Epithelial cell of proximal tubule (primary cell): ENCODE measurements at places on chromosomes 12 and 14. TPM values are rescaled to one million over a fixed set of nuclear protein-coding genes. Genes with fewer than 3 reads are reported as not detected.

Gene DPY19L2
- total RNA-seq = 5.6 and 6.9 TPM in 2 replicates

Gene HVCN1
- total RNA-seq = 1.4 and 2.5 TPM in 2 replicates

Gene PMCH
- total RNA-seq = not detected in 2 replicates

Gene CORO1C
- total RNA-seq = 152 and 157 TPM in 2 replicates

Gene BCL7A
- 12.4 and 15.3 TPM in 2 replicates for total RNA-seq

Gene KRT2
- total RNA-seq = not detected in 2 replicates

Gene PAX9
- 0.12 TPM in 1 of 2 replicates, not detected in the other for total RNA-seq

Gene GPR162
- total RNA-seq = 1.0 and 1.2 TPM in 2 replicates

Gene RASSF9
- 1.8 and 3.8 TPM in 2 replicates for total RNA-seq

GRCh38 chr14:52422650-52423356 is 108.7 kb downstream of the PTGER2 start:
- DNase-seq = no peak

DNA sequence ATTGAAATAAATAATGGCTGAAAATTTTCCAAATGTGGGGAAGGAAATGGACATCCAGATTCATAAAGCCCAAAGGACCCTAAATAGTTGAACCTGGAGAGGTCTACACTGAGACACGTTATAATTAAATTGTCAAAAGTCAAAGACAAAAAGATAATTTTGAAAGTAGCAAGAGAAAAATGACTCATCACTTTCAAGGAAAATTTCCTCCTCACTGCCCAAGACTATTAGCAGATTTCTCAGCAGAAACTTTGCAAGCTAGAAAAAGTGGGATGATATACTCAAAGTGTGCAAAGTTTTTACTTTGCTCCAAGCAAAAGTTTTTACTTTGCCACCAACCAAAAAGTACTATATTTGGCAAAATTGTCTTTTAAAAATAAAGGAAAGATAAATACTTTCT is 15.9 kb upstream of the KRT83 start:
- no peak for DNase-seq

GRCh38 chr12:89525305-89525823 is 483 bp downstream of the POC1B start:
- DNase-seq = no peak

GRCh38 chr12:62684570-62685295 is 218.1 kb downstream of the MON2 start:
- DNase-seq = no peak

GRCh38 chr14:103463149-103463548 is 59.5 kb downstream of the CKB start:
- DNase-seq = no peak

GRCh38 chr12:77685112-77685511 is 145.6 kb upstream of the NAV3 start:
- DNase-seq = peak; percentile 20

DNA sequence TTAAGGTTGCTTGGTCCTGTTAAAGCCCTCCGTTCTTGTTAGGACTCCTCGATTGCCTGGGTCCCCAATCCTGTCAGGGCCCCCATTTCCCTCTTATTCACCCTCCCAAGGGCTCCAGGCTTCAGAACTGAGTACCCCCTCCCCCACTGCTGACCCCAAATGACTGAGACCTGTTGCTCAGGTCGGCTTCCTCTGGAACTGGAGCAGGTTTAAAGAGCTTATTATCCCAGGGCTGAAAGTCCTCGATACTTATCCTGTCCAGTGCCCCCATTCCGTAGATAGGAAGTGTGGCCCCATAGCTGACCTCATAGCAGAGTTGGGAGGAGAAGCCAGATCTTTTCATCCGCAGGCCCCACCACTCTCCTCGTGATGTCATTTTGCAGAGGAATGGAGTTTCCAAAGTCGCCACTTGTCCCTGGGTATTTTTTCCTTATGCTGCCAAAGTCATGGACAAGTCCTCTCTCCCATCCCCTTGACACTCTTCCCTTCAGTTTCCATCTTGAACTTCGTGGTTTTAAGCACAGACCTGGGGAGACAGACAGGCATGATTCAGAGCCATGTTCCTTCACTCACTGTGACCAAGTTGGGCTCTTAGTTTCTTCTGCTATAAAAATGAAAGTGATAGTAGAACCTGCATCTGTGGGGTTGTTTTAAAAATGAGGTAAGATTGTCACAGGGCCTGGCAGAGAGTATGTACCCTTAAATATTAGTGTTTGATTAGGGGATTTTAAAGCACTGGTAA is 1.2 kb downstream of the USP30 start:
- DNase-seq = no peak

GRCh38 chr12:123910761-123911193 is 61.9 kb downstream of the CCDC92 start:
- no peak for DNase-seq

DNA sequence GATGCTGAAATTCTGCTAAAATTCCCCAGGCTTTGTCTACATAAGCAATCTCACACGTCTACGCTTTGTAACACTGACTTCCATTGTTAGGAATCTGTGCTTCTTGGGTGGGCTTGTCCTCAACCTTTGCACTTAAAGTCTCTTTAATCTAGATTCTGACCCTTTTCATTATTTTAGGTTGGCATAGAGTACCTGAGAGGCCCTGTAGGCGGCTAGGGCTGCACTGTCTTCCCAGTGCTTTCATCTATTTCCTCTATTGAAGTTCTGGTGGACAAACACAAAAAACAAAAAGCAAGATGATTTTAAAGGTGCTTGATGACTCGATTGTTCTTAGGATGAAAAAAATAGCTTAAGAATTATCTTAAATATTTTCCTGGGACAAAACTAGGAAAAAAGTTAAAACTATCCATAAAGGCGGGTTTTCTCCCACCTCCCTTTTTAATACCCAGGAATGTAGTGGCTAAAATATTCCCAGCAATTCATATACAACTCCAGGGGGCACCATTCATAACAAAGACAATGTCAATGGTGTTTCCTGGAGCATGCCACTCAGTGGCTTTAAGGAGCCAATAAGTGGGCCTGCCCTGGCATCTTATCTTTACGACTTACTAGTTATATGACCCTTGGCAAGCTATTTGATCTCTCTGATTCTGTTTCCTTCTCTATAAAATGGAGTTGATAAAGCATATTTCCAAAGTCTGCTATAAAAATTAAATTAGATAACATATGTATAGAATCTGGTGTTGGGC is 197.5 kb downstream of the STXBP6 start:
- DNase-seq = no peak

- DNase-seq = no peak
These were observed 59.0 kb upstream of the ANP32D start for GRCh38 chr12:48413388-48413787.

DNA sequence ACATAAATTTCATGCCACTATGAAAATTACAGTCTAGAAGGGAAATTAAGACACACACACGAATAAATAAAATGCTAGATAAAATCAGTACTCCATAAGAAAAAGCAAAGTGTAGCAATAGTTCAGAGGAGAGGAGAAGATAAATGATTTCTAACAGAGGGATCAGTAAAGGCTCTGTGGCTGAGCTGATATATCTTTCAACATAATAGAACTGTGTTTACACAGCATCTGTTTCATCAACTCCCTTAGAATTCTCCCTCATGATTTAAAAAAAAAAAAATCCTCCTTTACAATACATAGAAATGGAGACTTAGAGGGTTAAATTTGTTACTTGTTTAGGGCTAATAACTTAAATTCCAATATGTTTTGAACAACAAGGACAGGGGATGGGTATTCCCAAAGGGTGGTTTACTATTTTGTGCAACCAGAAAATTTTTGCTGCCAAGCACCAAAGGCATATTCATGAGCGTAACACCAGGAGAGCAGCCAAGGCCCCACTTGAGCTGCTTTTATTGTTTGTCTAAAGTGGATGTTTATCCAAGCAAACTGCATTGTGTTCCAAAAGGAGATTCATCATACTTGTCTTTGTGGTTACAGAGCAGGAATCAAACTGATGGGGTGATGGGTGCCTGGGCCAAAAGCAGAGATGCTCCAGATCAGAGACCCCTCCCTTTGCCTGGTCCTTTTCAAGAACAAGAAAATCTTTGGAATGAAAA is 162.7 kb downstream of the BMP4 start:
- peak; percentile 7 for DNase-seq

DNA sequence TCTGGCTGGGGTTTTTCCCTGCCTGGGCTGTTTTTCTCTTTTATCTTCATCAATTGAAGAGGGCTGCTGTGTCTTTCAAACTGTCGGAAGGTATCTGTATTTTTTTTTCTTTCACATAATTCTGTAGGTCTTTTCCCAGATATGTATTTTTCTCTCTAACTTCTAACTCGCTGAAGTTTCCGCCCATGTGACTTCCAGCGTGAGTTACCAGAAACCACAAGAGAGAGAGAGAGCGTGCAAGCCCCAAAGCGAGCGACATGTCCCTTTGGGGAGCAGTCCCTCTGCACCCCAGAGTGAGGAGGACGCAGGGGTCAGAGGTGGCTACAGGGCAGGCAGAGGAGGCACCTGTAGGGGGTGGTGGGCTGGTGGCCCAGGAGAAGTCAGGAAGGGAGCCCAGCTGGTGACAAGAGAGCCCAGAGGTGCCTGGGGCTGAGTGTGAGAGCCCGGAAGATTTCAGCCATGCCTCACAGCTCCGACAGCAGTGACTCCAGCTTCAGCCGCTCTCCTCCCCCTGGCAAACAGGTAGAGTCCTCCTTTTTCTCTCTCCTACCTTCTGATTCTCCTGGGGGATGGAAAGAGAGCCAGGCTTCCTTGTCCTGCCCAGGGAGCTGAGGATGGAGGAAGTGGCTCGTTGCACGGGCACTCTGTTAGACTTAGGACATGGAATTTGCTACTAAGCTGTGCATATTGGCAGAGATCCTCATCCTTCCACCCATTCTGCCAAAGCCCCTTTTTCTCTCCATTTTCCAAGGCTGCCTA is at the start of gene BATF:
BATF (plus strand) TSS at position 246 of the 759 bp plus-strand sequence; CDS start at position 460, 214 bp downstream.
- DNase-seq = no peak

- DNase-seq = no peak
These were observed 87.1 kb upstream of the FOXN3 start for GRCh38 chr14:89504091-89504490.

GRCh38 chr12:29376118-29376517 is 4.9 kb downstream of the ERGIC2 start:
- no peak for DNase-seq

DNA sequence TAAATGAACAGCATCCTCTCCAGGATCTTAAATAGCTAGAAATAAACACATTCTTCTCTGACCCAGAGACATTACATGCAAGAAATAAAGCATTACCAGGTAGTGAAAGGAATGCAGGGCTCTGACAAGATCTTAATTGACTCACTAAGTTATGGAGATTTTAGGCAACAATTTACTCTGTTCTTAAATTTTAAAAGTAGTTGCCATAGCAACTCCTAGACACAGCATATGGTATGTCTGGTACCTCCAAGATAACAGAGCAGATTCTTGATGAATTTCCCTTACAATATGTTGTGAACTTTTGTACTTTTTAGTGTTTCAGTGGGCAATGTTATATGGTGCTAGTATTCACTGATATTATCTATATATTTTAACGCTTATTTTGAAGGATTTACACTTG is 76.7 kb upstream of the G2E3 start:
- DNase-seq = no peak

DNA sequence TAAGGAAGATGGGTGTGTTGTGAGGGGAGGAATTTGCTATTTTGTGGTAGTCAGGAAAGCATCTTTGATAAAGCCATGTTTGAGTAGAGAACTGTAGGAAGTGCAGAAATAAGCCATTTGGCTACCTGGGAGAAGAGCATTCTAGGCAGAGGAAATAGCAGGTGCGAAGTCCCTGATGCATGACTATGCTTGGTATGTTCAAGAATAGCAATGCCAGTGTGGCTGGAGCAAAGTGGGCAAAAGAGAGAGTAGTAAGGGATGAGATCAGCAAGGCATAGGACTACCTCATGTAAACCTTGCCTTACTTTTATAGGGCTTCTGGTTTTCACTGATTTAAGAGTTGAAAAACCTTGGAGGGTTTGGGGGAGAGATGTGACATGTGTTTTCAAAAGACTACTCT is 365.5 kb upstream of the GARIN6 start:
- no peak for DNase-seq

DNA sequence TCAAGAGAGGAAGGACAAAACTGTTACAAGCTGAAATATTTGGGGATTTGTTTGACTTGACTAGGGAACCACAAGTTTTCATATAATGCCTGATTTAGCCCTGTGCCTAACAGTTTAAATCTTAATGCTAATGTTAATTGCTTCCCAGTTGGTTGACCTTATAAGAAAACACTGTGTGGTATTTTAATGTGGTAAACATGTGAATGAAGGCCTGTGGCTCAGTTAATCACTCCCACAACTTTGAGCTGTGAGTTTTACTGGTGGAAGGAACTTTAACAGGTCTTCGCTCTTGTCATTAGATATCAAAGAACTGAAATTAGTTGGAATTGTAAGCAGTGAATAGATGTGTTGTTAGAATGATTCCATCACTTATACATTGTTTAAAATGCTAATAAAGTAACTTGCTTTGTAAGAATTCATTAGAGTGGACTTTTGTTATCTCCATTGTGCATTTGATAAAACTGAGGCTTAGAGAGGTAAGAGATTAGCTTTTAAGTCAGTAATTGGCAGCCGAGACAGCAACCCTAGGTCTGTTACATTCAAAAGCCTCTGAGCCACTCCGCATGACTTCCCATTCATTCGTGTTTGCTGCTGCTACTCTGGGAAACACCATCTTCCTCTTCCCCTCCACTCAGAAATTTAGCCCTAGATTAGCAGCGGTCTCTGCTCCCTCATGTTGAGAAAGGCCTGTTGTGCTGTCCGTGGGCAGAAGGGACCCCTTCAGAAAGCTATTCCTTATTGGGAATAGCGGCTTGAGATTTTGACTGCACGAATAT is 1.0 kb upstream of the TBK1 start:
- DNase-seq = no peak

GRCh38 chr14:53952533-53952932 is 4.1 kb downstream of the BMP4 start:
- DNase-seq = no peak

GRCh38 chr14:104680806-104681688 is 8.4 kb upstream of the INF2 start:
- DNase-seq = no peak

GRCh38 chr14:22980672-22981089 is 1.7 kb downstream of the AJUBA start:
- no peak for DNase-seq

GRCh38 chr14:63981569-63981968 is 128.8 kb downstream of the SYNE2 start:
- DNase-seq = no peak

GRCh38 chr14:93016275-93016845 is 93.4 kb downstream of the CHGA start:
- DNase-seq = no peak

DNA sequence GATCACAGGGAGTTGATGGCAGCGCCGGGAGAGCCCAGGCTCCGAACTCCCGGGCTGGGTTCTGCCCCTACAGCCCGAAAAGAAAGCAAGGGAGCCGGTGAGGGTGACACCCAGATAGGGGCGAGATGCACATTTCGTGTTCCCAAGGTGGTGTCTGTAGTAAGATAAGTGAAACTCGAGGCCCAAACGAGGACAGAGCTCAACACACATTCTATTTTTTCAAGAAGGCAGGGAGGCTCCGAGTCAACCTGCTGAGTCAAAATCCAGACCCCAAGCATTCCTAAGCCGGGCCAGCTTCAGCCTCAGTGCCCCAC is 24.2 kb upstream of the YY1 start:
- no peak for DNase-seq

DNA sequence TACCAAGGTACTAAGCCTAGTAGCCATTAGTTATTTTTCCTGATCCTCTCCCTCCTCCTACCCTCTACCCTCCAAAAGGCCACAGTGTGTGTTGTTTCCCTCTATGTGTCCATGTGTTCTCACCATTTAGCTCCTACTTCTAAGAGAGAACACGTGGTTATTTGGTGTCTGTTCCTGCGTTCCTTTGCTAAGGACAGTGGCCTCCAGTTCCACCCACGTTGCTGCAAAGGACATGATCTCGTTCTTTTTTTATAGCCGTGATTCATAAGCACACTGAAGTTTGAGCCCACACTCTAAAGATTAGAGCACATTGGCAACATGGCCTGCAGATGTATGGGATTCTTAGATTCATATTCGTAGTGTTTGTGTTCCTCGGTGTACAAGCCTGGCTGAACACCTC is 8.1 kb upstream of the STX2 start:
- DNase-seq = no peak
